ENCODE measurements at places on chromosomes 7 and 10.

DNA sequence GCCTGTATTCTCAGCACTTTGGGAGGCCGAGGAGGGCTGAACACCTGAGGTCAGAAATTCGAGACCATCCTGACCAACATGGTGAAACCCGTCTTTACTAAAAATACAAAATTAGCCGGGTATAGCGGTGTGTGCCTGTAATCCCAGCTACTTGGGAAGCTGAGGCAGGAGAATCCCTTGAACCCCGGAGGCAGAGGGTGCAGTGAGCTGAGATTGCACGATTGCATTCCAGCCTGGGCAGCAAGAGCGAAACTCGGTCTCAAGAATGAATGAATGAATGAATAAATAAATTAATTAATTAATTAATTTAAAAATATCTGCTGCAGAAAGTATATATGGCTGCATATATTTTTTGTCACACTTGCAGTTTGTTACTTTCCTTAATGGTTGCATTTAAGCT lies 781.8 kb downstream of the DNAJB9 start:
- no peak for DNase-seq

- peak; percentile 65 for DNase-seq
Measured at GRCh38 chr10:110919971-110920881, 822 bp downstream of the SHOC2 start.

DNA sequence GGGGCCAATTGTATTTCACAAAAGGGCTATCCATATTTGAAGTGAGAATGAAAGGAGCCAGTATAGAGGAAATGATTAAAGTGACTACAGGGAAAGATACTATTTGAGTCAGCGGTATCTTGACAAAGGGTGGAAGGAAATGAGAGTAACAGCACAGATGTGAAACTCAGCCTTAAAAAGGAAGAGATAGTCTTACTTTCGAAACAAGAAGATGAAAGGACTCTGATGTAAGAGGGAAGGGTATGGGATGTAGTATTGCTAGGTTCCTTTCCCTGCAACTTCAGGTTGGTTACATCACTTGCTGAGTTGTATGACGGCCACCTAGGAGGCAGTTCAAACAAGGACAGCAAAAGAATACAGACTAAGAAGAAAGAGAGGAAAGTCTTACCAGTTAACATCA lies 13.7 kb downstream of the CISD1 start:
- DNase-seq: no peak

GRCh38 chr10:60797200-60797599 lies 18.9 kb downstream of the CDK1 start:
- no peak for DNase-seq

GRCh38 chr10:99375426-99375825 lies 46.3 kb downstream of the CNNM1 start:
- no peak for DNase-seq

- DNase-seq: no peak
Measured at GRCh38 chr7:37119296-37119860, 329.3 kb downstream of the ELMO1 start.

GRCh38 chr7:4769761-4770160 lies 5.7 kb upstream of the AP5Z1 start:
- DNase-seq: no peak

GRCh38 chr7:24964191-24964590 lies 15.8 kb downstream of the OSBPL3 start:
- DNase-seq: no peak

DNA sequence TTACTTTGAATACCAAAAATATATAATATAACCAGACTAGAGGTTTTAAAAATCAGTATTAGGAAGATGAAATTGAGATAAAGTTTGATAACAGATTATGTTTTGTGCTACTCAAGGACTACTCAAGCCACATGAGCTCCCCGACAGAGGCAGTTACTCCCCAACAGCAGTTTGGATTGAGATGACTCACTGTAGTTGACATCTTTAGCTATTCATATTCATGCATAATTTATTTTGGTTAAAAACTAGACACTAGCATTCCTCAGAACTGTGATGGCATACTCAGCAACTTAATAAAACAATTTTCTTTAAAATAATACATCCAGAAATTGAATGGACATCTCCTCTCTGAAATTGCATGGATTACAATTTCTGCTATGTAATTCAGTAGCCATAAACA lies 19.6 kb downstream of the PCLO start:
- no peak for DNase-seq

DNA sequence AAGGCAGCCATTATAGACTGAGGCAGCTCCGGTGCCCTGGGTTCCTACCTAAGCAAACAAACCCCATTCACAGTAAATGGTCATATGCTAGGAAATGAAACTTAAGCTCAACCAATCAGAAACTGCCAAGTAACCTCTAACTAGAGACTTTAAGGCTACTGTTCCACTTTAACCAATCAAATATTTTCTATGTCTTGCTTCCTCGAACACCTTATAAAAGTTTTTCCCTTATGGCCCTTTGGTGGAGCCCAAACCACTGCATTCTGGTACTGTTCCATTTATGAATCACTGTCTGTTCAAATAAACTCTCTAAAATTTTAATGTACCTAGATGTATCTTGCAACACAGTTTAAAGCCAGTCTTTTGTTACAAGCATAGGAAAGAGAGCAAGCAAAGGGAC lies 361.1 kb downstream of the HGF start:
- no peak for DNase-seq

GRCh38 chr7:47402941-47403866 lies 178.7 kb downstream of the TNS3 start:
- DNase-seq: no peak

GRCh38 chr7:43462836-43463235 lies 120.1 kb upstream of the STK17A start:
- DNase-seq: no peak
